ENCODE measurements at places on chromosomes 4 and X. TPM values are rescaled to one million over a fixed set of nuclear protein-coding genes. Genes with fewer than 3 reads are reported as not detected.

Gene HSD17B13
- 1.4 TPM for polyA plus RNA-seq

Gene HELT
- polyA plus RNA-seq = not detected

Gene RTL9
- polyA plus RNA-seq = 2.5 TPM

Gene SPANXB1
- not detected for polyA plus RNA-seq

Gene AMBN
- polyA plus RNA-seq = not detected

Gene SMARCAD1
- polyA plus RNA-seq = 47.0 TPM

Gene IL15
- 1.1 TPM for polyA plus RNA-seq

Gene SYP
- polyA plus RNA-seq = 299 TPM

Gene KIT
- 21.3 TPM for polyA plus RNA-seq

Gene MAGEB18
- not detected for polyA plus RNA-seq

Gene PRPS2
- polyA plus RNA-seq = 20.7 TPM

Gene CT45A10
- polyA plus RNA-seq = not detected

Gene ACSL4
- polyA plus RNA-seq = 57.0 TPM

Gene MAGEA11
- not detected for polyA plus RNA-seq

Gene ESX1
- polyA plus RNA-seq = not detected

Gene SYNPO2
- 6.1 TPM for polyA plus RNA-seq

Gene CPE
- 629 TPM for polyA plus RNA-seq

Gene OPHN1
- polyA plus RNA-seq = 33.0 TPM

Gene MAGEA3
- polyA plus RNA-seq = not detected

Gene HAND2
- polyA plus RNA-seq = 0.21 TPM

Gene QRFPR
- 1.5 TPM for polyA plus RNA-seq

Gene AKAP4
- polyA plus RNA-seq = not detected

Data from spinal cord (tissue), 10 donors.